Stimulated activated CD4-positive, alpha-beta T cell treated with anti-CD3 and anti-CD28 coated beads, Interleukin-1b, Interleukin-23, amount 100 ng/mL, for 1 hour (primary cell): ENCODE measurements at places on chromosomes 12 and 14.

GRCh38 chr12:29241821-29242591, 92.9 kb downstream of the FAR2 start:
- DNase-seq = no peak

GRCh38 chr12:20490213-20490612, 121.9 kb downstream of the PDE3A start:
- no peak for DNase-seq

GRCh38 chr12:109578330-109578927, 4.8 kb downstream of the MVK start:
- DNase-seq = no peak

GRCh38 chr14:37480446-37481290, 114.4 kb downstream of the FOXA1 start:
- DNase-seq = no peak

DNA sequence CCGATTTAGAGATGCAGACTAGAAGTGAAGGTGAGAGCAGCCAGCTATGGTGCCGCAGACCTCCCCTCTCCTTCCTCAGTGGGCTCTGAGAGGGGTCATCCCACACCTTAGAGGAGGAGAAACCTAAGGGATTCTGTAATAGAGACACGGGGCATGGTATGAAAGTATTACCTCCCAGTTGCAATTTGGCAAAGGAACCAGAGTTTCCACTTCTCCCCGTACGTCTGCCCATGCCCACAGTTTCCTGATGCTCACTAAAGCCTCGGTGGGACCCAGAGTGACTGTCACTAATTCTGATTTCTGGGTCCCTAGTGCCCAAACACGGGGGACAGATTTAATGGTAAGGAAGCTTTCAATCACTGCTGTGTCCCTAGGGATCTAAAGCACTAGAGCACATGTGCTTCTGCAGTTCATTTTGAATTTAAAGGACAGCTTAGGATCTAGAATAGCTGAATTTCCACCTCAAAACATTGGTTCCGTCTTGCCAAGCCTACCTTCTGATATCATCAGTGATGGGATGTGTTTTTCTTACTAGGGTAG, 44.1 kb downstream of the DAD1 start:
- DNase-seq = no peak

DNA sequence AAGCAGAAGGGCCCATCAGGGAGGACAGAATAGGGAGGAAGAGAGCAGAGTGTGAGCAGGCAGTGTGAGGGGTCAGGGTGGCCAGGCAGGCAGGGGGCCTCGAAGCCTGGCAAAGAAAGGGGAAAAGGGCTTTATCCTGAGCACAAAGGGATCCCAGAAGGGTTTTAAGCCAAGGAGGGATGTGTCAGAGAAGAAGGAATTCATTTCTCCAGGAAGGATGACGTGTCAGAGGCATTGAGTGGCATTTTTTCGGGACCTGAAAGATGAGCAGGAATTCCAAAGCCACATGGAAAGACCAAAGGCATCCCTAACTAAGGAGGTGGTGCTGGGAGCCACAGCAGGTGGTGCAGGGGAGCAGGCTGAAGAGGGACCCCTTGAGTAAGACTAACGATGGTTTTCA, 132.1 kb downstream of the DICER1 start:
- DNase-seq = no peak

DNA sequence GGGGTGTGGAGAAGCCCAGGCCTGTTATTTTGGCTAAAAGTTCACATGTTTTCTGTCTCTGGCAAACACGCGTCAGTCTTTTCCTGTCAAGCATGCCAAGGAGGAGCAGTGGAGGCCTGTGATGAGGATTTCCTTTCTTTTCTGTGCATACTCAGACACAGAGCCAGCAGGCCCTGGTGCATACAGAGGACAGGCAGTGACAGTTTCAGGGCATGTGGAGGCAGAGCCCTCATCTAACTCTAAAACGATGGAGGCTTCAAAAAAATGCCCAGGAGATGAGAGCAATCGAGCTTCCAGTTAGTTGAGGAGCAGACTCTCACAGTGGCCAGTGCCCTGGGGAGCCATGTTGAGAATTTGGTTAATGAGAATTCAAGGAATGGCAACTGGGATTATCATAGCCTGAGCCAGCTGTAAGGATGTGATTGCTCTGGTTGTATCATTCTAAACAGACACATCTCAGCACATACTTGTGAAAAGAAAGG, 66.5 kb downstream of the TRAFD1 start:
- DNase-seq = no peak

DNA sequence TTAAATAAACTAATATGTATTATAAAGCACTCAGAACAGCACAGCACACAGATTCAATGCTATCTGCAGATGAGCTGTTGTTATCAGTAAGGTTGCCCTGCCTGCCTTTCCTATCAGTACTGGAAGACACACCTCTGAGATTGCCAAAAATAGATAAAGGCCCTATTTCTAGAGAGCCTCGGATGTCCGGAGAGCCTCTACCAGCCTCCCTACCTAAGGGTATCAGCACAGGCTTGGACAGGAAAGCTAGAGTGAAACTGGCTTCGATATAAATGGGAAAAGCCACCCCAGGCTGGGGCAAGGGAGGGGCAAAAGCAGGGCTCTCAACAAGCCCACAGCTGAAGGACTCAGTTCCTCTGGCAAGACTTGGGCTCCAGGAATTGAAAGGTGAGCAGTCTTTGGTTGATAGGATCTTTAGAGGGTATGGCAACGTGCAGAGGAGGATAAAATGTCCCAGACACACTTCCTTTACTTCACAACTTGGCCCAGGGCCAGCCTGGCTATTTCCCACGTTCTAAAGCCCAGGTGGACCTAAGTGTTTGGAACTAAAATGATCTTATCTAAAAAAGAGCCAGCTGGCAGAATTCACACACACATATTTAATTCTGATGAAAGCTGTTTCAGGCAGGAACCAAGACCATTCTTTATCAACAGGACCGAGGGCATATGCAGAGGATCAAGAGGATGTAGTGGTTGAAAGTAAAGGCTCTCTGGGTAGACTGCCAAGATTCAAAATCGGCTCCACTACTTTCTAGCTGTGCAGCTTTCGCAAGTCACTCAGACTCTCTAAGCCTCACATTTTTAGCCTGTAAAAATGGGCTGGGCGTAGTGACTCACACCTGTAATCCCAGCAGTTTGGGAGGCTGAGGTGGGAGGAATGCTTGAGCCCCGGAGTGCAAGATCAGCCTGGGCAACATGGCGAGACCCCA, 37.8 kb upstream of the ITPR2 start:
- no peak for DNase-seq

DNA sequence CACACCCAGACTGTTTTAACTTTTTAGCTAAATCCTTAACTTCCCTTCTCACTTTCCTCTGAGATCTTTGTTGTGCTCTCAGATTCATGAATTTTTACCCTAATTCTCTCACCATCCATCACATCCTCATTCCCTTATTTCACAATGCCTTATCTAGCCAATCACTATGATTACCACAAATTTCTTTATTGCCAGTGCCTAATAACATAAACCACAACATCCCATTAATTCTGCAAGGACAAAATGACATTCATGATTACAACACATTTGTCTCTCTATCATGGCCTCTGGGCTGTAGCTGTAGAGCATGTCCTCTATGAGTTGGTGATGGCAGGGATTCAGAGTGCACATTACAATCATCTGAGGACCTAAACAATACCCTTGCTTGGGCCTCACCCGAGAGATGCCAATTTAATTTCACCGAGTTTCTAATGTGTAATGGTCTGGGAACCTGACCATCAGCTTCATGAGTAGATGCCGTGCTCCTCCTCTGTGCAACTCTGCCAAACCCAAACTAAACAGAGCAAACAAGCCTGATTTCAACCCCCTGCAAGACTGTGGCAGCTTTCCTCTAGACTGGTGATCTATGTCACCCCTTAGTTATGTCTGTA, 99.3 kb downstream of the SPTSSA start:
- DNase-seq = no peak

- DNase-seq = no peak
These were observed 132.5 kb downstream of the FOXN3 start for GRCh38 chr14:89284333-89285058.

DNA sequence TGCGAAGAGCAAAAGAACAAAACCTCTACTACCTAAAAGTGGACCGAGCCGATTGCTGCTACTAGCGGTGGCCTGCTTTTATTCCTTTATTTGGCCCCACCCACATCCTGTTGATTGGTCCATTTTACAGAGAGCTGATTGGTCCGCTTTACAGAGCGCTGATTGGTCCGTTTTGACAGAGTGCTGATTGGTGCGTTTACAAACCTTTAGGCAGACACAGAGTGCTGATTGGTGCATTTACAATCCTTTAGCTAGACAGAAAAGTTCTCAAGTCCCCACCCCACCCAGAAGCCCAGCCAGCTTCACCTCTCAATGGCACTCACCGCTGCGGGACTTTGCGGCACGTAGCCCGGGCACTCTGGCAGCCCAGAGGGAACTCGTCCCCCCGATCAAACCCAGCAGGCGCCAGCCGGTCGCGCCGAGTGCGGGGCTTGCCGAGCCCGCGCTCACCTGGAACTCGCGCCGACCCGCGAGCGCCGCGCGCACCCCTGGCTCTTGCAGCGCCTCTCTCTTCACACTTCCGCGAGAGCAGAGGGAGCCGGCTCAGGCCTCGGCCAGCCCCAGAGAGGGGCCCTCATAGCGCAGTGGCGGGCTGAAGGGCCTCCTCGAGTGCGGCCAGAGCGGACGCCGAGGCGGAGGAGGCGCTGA, 8.7 kb upstream of the FGD4 start:
- no peak for DNase-seq

DNA sequence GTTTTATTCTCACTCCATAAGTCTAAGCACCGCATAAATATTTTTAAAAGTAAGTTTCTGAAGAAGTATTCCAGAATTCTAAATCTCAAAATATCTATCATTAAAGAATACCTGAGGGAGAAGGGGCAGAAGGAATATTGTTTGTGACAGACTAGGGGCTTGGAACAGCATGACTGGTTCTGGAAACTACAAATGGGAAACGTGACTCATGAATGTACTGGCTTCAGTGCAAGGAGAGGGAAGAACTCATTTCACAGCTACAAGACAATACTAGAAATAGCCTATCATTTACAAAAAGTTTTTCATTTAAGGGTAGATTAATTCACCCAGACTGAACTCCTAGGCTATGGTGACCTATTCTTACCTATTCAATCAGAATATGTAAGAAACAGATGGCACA, 121.3 kb downstream of the SLC25A21 start:
- DNase-seq = no peak

DNA sequence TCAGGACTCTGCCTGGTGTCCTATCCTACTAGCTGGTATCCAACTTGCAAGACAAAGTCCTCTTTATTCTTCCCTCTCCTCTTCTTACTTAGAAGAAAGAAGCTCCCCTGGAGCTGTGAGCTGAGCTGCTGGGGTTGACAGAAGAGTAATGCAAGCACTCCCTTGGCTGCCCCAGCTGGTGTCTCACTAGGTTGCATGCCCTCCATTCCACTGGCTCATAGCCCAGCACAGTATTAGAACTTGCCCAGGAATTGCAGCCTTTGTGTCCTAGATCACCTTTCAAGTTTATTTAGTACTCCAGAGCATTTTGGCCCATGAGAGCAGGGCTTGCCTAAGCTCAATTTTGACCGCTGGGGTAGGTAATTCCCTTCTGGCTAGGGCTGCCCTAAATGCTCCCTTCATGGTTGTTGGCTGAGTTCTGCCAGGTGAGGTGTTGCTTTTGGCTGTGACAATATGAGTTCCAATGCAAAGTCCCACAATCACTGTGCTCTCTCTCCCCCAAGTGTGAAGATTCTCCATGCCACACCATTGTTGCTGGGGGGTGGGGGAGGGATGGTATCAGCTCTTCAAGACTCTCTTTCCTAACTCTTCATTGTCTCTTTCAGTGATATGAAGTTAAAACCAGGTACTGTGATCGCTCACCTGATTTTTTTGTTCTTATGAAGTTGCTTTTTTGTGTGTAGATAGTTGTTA, 317.4 kb upstream of the DDHD1 start:
- no peak for DNase-seq

DNA sequence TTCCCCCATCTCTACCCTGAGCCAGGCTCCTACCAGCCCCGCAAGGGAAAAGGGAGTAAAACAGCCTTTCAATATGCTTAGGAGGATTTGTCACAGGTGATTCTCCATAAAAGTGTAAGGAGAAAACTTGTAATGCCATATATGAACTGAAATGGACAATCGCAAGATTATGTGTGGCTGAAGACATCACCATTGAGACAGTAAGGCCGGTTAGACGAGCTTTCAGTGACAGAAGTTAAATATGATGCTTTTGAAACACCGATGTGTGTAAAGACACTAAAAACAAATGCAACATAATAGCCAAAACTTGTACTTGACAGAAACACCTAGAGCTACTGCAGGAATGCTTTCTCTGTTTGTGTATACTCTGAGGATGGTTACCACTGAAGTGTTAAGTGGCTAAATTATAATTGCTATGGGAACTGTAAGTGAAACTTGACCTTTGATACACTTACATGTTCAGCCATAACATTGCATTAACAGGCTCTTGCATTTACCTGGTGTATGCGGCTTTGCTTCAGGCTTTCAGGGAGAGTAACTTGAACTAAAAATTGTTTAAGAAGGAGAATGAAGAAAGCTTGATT, 42.3 kb downstream of the FAR2 start:
- DNase-seq = no peak

DNA sequence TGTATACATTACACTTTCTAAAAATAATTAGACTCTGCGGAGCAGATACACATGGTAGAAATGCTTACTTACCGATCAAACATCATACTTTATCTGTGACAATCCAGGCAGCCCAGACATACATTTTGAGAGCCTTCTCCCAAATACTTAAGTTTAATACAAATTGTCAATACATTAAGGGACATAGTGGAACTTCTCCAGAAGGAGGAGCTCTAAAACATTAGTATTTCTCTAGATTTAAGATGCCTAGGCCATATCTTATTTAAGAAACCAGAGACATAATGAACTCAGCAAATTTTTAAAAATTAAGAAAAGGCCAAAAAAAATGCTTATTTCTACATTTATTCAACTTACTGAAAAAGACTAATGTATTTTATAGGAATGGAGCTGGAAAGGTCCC, 16.1 kb downstream of the ACSM4 start:
- DNase-seq = no peak

DNA sequence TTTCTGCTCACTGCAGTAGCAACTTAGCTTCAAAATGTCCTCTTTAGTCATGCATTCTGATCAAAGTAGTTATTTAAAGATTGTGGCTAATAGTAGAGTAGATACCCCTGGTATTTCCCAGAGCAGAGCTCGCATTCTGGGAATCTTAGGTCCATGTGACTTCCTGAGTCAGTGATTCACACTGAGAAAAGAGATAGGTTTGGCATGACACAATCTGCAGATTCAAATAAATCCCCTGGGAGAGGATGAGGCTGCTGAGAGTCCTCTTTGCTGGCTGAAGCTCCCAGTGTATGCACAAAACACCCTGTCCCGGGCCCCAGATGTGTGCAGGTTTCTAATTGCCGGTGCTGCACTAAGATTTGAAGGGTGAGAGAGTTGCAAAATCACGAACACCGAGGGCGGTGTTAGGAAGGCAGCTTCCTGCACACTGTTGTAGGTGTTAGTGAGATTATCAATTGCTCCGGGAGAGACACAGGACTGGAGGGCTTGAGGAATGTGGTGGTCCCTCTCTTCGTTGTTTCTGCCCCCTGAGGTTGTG, 233.2 kb downstream of the NRXN3 start:
- DNase-seq = no peak

GRCh38 chr12:121034616-121035305, 4.3 kb downstream of the OASL start:
- DNase-seq = no peak
